T-helper 2 cell (primary cell): ENCODE measurements at places on chromosomes 5 and 9.

GRCh38 chr9:68749579-68750159 lies 44.6 kb downstream of the PIP5K1B start:
- no peak for DNase-seq

DNA sequence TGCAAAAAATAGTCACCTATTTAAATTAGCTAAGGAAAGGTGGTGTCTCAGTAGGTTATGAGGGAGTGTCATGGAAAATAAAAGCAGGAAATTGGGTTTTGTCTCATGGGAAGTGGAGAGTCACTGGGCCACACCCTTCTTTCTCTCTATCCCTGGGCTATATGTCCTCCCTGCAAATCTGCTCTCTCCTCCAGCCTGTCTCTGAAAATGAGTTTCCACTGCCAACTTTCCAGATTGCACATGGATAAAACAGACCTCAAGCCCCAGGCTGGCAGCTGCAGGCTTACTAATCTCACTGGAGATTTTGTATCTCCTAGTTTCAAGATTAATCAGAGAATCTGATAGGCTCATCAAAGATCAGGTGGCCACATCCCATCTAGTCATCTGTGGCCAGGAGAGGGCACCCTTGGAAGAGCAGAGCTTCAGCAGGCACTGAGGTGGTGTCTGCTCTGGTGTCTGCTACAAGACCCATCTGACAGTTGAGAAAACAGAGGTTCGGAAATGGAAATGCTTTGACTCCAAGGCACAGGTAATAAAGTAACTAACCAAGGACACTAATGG lies 178.9 kb downstream of the MSX2 start:
- DNase-seq, result no peak

GRCh38 chr5:166772770-166773169 lies 1518.7 kb upstream of the WWC1 start:
- DNase-seq, result no peak

DNA sequence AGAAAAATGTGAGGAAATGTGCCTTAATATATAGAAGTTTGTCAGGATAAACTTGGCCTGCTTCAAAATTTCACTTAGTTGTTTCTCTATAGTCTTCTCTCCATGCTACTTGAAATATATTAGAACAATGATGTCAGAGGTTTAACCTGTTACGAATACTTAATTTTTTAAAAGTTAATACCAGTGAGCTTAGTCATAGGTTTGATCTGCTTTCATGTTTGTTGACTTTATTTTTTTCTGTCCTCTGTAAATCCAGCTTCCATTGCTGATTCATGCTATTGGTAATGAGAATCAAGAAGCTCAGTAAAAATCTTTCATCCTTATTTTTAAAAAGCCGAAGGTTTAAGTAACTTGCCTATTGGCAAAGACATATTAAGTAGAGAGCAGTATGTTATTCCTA lies 27.9 kb downstream of the BDP1 start:
- no peak for DNase-seq

DNA sequence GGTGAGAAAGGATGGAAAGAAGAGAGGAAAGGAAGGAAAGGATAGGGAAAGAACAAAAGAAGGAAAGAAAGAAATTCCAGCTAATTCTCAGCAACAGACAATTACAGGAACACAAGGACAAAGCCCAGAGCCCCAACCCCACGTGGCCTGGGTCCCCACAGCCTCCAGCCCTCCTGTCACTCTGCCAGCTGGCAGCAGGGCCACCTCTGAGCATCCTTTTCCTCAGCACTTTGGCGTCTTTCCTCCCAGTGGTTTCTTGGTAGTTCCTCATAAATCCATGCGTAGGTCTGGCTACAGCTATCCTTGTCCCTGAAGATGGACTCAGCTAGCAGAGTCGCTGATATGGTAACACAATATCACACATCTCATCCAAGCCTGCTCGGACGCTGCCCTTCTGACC lies 28.3 kb downstream of the ADAMTS2 start:
- DNase-seq, result no peak

- DNase-seq, result no peak
Observed at GRCh38 chr5:107157809-107158208, 512.9 kb downstream of the EFNA5 start.

- DNase-seq, result no peak
Observed at GRCh38 chr9:93089481-93089991, 6.5 kb upstream of the CARD19 start.

GRCh38 chr5:123800640-123801039 lies 288.7 kb downstream of the CSNK1G3 start:
- DNase-seq, result no peak

- no peak for DNase-seq
Observed at GRCh38 chr5:35285435-35285834, 55.1 kb upstream of the PRLR start.
